Dorsolateral prefrontal cortex (tissue), 122 donors: ENCODE measurements at places on chromosomes 11 and 22.

- no peak for DNase-seq
Measured at GRCh38 chr11:32121012-32121411, 30.1 kb downstream of the RCN1 start.

DNA sequence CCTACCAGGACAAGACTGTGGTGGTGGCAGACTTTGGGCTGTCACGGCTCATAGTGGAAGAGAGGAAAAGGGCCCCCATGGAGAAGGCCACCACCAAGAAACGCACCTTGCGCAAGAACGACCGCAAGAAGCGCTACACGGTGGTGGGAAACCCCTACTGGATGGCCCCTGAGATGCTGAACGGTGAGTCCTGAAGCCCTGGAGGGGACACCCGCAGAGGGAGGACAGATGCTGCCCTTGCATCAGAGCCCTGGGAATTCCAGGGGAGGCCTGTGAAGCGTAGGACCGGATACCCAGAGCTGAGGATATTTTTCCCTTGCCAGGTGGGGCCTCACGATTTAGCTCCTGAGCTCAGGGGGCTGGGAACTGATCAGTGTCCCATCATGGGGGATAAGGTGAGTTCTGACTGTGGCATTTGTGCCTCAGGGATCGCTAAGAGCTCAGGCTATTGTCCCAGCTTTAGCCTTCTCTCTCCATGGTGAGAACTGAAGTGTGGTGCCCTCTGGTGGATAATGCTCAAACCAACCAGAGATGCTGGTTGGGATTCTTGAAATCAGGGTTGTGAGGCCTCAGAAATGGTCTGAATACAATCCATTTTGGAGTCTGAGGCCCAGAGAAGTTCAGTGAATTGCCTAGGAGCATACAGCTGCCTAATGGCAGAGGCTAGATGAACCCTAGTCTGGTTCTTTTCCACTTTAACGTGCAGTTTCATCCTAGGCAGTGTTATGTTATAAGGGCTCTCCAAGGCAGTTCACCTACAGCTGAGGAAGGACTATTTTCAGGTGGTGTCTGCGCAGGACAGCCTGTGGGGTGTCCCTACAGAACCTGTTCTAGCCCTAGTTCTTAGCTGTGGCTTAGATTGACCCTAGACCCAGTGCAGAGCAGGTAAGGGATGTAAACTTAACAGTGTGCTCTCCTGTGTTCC is 19.5 kb downstream of the PIK3IP1 start:
- peak; percentile 54 for DNase-seq

GRCh38 chr11:47496808-47497207 is 47.9 kb upstream of the RAPSN start:
- DNase-seq = no peak

- DNase-seq = no peak
Measured at GRCh38 chr11:129458756-129459535, 83.3 kb downstream of the BARX2 start.

DNA sequence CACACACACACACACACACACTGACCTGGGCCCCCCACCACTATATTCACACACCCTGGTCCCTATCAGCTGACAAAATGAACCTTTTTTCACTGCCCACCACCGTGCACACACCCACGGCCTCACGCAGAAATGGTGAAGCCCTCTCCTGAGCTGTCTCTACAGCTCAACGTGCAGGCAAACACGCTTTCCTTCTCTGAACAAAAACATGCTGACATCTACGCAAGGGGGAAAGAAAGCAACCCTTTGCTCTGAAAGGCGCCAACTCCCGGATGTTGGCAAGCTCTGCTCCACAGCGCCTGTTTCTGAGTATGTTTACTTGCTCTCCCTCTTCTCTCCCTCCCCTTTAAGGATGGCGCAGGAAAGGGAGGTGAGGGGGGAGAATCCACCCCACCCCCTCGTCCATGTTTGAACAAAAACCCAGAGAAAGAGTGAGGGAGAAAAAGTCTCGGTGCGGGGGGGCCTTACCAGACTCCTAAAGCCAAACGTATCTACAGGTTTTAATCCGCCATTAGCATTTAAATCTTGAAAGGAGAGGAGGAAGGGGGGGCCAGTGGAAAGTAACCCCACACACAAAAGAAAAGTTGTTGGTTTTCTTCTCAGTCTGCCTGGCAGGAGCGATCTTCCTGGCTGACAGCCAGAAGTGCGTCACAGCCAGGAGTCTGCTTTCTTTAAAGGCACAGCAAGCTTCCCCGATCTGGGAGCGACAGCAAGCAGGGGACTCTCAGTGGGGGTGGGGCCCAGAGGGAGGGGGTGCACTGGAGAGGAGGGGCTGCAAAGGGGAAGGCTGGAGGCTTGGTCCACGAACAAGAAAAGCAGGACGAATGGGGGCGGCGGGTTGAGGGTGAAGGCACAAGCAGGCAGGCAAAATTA is 39.6 kb downstream of the NUMA1 start:
- peak; percentile 89 for DNase-seq

- no peak for DNase-seq
Measured at GRCh38 chr11:67299471-67300191, 3.7 kb upstream of the SSH3 start.

DNA sequence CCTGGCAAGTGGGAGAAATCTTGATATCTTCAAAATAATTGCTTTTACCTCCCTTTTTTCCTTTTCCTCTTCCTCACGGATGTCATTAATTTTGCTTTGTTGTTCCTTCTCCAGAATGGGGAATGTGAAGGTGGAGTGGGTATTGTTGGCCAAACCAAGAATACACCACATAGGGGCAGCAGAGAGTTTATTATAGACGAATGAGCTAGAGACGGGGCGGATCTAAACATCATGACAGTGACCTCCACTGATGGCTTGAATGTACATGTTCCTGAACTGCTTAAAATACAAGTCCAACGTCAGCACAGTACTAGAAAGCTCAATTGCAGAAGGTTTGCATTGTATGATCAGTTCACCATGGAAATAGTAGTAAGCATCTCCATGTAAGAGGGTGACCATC is 122.3 kb upstream of the SNX19 start:
- DNase-seq = no peak

- no peak for DNase-seq
Measured at GRCh38 chr22:17229991-17230630, 10.9 kb upstream of the ADA2 start.

DNA sequence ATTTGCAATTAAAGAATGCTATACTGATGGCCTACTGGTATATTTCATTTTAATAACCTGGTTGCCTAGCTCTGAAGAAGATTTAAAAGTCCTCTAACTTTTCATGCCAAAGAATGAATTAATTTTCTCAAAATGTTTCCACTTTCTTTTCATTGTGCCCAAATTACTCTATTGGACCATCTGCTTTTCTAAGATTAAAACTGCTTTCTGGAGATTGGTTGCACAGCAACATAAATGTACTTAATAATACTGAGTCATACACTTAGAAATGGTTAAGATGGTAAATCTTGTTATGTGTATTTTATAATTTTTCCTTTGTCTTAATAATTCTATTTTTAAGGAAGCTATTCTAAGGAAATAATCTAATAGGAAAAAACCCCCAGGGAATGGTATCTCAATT is 150.2 kb downstream of the SWAP70 start:
- DNase-seq = no peak

GRCh38 chr11:1148752-1149180 is 9.0 kb upstream of the MUC5AC start:
- DNase-seq = no peak

DNA sequence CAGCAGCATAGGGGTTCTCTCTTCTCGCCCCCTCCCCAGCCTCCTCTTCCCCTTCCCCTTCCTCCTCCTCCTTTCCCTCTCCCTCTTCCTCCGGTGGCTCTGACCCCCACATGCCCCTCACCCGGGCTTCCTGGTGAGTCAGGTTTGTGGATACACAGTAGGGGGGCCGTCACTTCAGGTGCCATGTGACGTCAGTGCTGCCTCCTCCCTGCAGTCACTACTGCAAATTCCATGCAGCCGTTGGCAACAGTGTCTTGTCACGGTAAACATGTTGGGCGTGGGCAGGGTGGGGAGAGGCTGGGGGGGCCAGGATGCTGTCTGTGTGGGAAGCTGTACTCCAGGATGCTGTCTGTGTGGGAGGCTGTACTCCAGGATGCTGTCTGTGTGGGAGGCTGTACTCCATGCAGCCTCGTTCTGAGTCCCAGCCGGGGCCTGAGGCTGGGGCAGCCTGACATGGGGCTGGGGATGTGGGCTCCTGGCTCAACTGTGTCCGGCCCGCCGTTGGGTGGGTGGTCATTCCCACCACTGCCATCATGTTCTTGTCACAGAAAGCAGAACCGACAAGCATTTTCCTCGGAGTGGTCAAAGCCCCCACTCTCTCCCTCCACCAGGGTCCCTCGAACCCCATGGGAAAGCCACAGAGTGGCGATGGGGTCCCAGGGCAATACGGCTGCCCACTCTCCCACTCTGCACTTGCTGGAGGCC is 2.4 kb upstream of the MUC2 start:
- DNase-seq = peak; percentile 15

GRCh38 chr11:16953663-16954062 is 60.6 kb downstream of the PLEKHA7 start:
- no peak for DNase-seq
